ENCODE measurements at places on chromosomes 3 and 15.

GRCh38 chr15:39552556-39552955, 28.3 kb upstream of the THBS1 start:
- no peak for DNase-seq

GRCh38 chr3:95434491-95434890, 1371.6 kb downstream of the NSUN3 start:
- DNase-seq: no peak

GRCh38 chr15:88378188-88378637, 89.0 kb downstream of the MRPL46 start:
- DNase-seq: no peak

DNA sequence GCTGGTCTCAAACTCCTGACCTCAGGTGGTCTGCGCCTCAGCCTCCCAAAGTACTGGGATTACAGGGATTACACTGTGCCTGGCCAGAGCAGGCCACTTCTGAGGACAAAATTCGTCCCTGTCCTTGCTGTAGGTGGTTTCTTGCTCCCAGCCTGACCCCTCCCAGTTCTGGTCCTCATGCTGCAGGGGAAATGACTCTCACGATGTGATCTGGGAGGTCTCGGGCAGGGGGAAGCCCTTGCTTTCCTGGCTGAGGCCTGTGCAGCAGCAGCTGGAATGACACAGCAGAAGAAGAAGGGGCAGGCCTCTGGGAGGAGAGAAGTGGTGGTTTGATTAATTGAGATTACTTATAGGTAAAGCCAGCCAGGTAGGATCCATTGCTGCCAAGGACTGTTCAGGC, 39.3 kb downstream of the MEGF11 start:
- no peak for DNase-seq

GRCh38 chr15:33135355-33135781, 59.1 kb downstream of the FMN1 start:
- DNase-seq: no peak

- no peak for DNase-seq
Measured at GRCh38 chr3:49701388-49702077, 12.2 kb downstream of the RNF123 start.

- no peak for DNase-seq
Measured at GRCh38 chr3:65619451-65619881, 419.3 kb downstream of the MAGI1 start.

DNA sequence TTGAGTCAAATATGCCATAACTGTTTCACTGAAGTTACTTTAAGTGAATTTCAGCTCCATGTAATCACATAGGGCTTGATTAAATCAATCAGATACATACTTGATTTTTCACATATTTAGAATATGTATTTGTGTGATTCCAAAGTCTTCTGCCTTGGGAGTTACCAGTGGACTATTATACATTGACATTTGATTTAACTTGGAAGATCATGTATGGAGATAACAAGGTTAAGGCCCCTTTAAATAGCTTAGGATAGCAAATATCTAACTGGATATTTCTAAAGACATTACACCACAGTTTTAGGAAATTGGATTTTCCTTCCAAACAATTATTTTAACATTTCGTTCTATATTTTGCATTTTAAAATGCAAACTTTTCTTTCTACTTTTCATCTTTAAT, 405.0 kb downstream of the RAP2B start:
- DNase-seq: no peak

DNA sequence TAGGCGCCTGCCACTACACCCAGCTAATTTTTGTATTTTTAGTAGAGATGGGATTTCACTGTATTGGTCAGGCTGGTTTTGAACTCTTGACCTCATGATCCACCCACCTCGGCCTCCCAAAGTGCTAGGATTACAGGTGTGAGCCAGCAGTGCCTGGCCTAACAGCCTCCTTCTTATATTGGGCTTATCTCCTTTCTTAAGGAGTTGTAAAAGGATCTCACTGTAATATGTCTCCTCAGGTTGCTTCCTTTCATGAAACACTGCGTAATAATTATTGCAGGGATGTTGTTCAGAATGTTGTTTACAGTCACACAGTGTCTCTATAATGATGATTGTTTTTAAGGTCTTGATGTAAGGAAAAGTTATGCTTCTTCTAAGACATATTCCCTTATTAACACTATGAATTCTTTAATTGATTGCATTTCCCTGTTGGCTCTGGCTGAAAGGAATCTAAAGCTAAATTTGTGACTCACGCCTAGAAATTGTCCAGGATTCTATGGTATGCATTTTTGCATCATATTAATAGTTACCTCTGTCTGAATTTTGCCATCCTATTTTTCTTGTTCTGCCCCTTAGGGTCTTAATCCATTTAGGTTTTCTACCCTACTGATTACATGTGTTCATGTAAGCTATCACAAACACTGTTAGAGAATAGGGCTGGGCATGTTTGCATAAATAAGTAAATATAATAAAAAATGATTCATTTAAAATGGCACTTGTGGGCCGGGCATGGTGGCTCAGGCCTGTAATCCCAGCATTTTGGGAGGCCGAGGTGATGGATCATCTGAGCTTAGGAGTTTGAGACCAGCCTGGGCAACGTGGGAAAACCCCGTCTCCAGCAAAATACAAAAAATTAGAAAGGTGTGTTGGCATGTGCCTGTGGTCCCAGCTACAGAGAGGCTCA, 24.5 kb upstream of the RNF111 start:
- no peak for DNase-seq

- no peak for DNase-seq
Measured at GRCh38 chr3:20380295-20380694, 194.3 kb upstream of the SGO1 start.

DNA sequence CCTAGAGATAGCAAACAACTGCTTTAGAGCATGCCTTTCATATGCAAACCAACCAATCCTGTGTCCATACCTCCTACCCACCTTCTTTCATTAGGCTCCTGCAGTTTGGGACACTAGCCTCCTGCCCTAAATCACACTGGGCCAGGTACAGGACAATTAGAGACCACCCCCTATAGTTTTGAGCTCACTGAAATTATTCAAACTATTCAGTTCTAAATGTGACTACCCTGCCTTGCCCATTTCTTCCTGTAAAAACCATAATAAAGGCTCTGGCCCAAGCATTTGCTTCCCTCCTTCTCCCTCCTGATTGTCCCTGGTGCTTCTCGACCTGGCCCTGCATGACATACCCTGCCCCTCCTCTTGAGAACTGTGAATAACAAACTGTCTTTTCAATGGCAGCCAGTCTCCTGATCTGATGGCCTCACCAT, 31.4 kb upstream of the LRIG1 start:
- no peak for DNase-seq

DNA sequence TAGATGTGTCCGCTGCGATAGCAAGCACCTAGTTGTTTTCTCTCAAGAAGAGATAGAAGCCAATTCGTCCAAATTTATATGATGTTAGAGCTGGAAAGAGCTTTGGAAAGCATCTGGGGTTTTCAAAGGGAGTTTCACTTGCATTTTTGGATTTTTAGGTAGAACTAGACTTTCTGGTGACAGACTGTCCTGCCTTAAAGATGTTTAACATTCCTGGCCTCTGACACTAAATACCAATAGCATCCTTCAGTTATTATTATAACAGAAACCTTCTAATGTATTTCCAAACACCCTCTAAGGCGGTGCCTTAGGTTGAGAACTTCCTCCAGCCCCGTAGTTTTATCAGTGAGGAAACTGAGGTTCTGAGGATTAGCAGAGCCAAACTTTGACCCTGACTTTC, 305.3 kb downstream of the SATB1 start:
- no peak for DNase-seq

DNA sequence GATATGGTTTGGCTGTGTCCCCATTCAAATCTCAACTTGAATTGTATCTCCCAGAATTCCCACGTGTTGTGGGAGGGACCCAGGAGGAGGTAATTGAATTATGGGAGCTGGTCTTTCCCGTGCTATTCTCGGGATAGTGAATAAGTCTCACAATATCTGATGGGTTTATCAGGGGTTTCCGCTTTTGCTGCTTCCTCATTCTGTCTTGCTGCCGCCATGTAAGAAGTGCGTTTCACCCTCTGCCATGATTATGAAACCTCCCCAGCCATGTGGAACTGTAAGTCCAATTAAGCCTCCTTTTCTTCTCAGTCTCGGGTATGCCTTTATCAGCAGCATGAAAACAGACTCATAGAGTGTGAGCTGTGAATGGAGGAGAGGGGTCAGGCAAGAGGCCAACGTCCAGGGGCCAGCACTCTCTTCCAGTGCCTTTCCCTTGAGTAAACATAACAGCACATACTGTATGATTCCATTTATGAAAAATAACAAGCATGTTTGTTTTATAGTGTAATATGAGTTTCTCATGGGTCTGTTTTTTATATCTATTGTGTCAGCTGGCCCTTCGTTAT, 16.3 kb upstream of the LCTL start:
- DNase-seq: no peak

DNA sequence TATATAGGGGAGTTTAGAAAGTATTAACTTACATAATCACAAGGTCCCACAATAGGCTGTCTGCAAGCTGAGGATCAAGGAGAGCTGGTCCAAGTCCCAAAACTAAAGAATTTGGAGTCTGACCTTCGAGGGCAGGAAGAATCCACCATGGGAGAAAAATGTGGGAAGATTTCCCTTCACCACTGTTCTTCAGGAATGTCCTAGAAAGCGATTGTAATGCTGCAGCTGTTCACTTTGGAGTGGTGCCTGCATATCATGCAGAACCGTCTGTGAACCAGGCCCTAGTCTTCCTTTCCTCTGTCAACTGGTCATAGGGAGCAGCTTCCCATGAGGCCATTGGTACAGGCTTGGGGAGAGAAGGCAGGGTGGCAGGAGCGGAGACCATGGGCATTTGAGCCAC, 497.9 kb upstream of the ARPP21 start:
- DNase-seq: no peak

GRCh38 chr15:46317029-46317428, 682.2 kb downstream of the SQOR start:
- DNase-seq: no peak

DNA sequence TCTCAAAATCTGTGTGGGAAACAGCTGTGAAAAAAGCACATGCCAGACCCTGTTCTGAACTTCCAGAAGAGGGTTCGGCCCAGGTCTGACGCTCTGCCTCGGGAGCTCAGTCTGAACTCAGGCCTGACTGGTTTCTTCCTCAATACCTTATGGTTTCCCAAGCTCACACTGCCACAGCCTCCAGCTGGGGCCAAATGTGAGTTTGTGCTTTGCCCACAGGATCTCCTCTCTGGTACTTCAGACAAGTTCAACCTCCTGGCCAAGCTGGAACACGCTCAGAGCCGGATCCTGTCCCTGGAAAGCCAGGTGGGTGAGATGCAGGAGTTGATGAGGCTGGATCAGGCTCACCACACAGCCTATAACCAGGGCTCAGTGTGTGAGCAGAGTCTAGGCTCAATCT, 33.8 kb downstream of the CYP11A1 start:
- DNase-seq: no peak

GRCh38 chr3:12143949-12144504, 14.7 kb downstream of the TIMP4 start:
- DNase-seq: no peak

DNA sequence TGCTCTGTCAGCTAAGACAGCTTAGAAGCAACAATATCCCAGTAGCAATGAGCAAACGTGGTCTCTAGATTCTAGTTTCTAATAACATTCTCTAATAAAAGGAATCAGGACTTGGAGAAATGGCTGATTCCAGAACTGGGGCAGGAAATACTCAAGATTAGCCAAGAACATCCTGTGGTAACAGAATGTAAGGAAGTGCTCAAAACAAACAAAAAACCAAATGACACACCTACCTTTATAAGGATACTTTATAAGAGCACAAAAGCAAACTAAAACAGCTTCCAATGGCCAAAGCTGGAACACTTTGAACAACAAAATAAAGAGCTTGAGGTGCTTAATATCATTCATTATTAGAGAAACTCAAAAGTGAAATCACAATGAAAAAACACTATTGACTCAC, 33.1 kb upstream of the EIF5A2 start:
- no peak for DNase-seq

DNA sequence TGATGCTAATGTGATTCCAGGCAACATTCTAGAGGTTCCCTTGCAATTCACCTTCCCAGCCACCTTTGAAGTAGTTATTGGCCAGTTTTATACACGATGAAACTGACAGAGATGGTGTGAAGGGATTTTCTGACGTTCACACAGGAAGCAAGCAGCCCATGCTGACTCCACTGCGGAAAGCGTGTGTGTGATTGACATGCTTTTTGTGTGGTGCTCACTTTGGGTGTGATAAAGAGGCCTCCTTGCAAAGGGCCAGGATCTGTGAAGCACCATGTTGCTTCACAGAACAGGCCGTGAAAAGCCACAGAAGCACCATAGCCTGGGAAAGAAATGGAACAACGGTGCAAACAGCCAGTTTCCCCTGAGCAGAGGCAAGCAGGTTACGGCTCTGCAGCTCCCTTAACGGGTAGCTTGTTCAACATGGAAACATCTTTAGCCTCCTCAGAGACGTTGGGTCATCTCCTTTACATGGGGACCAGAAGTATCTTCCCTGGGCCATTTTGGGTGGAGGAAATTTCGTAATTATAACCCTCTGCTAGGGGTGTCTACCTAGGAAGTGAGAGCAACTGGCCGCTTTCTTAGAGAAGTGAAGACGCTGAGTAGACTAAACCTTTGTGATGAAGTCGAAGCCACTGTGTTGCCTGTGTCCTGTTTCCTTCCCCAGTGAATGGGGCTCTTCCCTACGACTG, 108.5 kb downstream of the APBA2 start:
- DNase-seq: no peak

GRCh38 chr15:74375303-74375693, 7.9 kb upstream of the CYP11A1 start:
- DNase-seq: peak; percentile 84

GRCh38 chr3:61901986-61902385, 340.6 kb downstream of the PTPRG start:
- DNase-seq: no peak

DNA sequence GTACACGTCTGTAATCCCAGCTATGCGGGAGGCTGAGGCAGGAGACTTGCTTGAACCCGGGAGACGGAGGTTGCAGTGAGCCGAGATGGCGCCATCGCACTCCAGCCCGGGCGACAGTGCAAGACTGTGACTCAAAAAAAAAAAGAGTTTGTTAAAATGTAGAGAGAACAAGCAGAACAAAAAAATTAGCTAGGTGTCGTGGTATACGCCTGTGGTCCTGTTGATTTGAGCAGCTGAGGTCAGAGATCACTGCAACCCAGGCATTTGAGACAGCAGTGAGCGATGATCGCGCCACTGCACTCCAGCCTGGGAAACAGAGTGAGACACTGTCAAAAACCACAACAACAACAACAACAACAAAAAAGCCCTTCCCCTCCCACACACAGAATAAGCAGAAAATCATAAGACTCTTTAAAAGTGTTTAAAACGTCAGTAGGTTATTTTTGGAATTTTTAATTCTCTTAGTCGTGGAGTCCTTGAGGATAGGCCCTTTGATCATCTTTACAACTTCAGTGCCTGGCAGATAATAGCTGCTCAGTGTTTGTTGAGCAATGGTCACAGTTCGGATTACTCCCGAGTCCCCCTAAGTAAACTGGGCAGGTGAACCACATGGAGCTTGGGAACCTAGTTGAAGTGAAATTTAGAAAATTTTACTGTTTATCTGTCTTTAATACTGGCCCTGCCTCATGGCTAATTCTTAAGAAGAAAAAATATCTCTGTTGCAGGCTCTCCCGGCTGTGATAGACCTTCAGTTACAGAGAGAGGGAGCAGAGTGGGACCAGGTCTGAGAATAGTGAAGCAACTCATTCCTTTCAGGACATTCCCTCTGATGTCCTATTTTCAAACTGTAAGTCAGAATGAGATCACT, 6.2 kb downstream of the NIPA2 start:
- no peak for DNase-seq

- DNase-seq: no peak
Measured at GRCh38 chr15:101023501-101024072, 104.4 kb downstream of the LRRK1 start.

GRCh38 chr3:126926684-126927400, 56.1 kb upstream of the PLXNA1 start:
- DNase-seq: no peak

- peak; percentile 59 for DNase-seq
Measured at GRCh38 chr3:44477312-44478030, at the start of gene ZNF445. TSS of gene ZNF445 (minus strand) at chr3:44477670. CDS start at chr3:44455549, 22,121 bp downstream.
